ENCODE measurements at places on chromosomes 6 and 20.

DNA sequence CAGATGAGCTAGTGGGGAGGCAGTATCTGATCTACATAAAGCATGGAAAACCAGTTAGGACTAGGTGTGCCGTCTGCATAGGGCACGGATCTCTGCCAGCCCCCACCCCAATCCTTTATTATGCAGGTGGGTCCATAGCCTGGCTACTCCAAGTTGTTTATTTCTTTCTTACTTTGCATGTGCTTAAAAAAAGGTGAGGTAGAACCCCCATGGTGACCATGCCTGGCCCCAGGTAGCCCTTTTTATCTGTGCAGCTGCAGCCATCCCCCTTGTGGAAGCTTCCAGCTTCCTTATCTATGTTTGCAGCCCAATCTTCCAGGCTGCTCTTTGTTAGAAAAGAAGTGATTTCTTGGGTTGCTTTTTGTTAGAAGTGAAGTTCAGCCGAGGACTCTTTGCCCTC lies 9.0 kb upstream of the TREM2 start:
- no peak for DNase-seq

- no peak for DNase-seq
Measured at GRCh38 chr6:19032591-19033295, 645.6 kb downstream of the RNF144B start.

DNA sequence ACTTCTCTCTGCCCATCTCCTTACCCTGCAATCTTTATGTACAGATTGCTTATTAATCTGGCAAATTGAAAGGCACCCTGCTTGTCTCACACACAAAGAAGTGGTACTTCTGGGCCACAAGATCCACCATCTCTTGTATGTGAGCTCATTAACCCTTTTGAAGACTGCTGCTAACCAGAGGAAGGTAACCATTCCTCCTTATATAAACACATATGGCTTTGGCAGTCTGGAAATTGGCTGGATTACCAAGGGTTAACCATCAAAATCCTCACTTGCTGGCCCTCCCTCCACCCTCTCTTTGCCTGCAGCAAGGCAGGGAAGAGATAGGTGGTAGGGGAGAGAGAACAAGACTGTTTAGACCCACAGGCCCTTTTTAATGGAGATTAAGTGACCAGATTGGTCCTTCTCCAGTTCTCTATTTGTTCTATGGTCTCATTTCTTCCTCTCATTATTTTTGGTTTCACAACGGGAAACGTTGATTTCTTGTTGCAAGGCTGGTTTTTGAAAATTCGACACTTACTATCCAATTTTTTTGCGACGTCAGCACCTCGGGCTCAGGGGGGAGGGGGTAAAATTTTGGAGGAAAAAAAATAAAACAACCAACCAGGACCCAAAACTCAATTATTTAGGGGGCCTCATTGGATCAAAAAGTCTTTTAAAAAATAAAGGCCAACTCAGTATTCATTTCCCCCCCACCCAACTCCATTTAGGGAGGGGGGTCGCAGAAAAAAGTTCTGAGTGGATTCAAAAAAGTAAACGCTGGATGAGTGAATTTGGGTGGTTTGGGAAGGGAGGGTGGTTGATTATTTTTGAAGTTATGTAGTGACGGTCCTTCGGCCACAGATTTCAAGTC lies 859 bp downstream of the PPP1R10 start:
- DNase-seq: peak; percentile 39

DNA sequence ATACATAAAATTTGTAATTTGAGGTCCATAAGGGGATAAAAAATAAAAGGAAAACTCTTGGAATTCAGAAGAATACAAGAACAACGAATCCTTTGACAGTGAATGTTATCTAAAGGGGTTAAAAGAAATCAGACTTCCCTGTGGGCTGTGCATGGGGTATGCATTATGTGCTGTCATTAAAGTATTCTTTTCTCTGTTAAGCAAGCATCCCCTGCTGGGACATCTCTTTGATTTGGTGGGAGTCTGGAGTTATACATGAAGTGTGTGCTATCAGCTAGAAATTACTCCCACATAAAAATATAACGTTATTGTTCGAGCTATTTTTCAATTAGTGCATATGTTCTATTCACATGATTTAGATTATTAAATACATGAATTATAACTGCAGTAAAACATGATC lies 195.2 kb downstream of the CENPW start:
- peak; percentile 2 for DNase-seq

- peak; percentile 94 for DNase-seq
Measured at GRCh38 chr6:154510144-154510905, at the start of gene CNKSR3. TSS of gene CNKSR3 (minus strand) at chr6:154510685. CDS start at chr6:154510114, 571 bp downstream.

GRCh38 chr6:18293076-18293904 lies 29.0 kb upstream of the DEK start:
- DNase-seq: peak; percentile 18

- no peak for DNase-seq
Measured at GRCh38 chr20:37994512-37994911, 38.7 kb downstream of the TTI1 start.

DNA sequence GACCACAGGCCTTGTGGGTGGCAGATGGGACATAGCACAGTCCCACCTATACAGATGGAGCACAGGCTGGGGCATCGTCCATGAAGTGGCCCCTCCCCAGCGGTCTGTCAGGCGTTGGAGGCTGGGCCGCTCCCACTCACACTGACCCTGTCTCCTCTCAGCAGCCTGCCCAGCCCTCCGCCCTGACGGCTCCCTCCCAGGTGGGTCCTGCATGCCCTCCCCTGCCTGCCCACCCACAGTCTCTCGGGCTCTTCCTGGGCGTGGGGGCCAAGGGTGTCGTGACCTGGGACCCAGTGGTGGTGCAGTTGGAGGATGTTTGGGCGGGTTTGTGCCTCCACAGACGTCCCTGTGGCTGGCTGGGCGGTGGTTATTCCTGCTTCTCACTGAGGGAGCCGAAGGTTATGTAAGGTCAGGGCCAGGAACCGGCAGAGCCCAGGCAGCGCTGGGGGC lies 22.3 kb downstream of the COL20A1 start:
- no peak for DNase-seq

- DNase-seq: no peak
Measured at GRCh38 chr6:99333068-99333467, 16.4 kb downstream of the FAXC start.

DNA sequence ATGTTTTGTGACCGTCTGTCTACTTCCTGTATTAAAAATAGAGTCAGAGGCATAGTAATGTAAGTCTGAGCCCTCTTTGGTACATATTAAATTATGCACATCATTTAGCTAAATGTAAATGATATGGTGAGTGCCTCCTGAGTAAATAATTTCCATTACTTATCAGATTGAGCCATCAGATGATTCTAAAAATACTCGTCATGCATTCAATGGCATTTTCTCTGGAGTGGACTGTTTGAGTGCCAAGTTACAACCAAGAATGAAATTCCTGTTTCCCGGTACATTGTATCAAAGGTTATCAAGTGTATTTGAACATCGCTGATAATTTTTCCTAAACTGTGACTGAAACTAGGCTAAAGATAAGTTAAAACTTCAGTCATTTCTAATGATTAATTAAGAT lies 81.0 kb downstream of the AKAP7 start:
- no peak for DNase-seq

- DNase-seq: no peak
Measured at GRCh38 chr20:43096931-43097260, 92.8 kb downstream of the PTPRT start.

DNA sequence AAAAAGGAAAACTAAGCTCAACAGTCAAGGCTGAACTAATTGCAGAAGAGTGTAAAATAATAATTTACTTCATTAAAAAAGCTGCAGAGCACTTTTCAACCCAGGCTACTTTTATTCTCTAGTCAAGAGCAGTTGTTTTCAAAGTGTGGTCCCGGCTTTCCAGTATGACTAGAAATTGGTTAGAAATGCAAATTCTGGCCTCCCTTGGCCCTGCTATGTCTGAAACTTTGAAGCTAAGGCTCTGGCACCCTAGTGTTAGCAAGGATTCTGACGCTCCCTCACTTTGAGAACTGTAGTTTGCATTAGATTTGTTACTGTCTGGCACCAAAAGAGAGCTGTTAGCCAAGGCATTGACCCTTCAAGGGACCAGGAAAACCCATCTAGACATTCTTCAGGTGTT lies 9.5 kb upstream of the NXT1 start:
- DNase-seq: no peak

DNA sequence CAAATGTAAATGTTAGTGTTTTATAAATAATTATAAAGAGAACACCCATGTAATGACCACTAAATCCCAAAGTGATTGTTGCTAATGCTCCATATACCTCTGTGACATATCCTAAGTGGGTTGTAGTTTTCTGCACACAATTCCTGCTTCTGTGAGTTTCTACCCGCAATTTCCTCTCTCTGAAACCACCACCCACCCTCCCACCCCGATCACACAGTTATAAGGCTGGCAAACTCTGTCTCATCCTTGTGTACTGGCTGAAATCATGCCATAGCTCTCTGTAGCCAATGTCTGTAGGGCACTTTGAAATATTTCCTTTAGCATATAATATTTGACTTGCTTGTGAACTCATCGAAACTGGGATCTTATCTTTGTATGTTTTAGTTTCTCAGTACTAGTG lies 236.6 kb downstream of the PLCB1 start:
- DNase-seq: no peak

DNA sequence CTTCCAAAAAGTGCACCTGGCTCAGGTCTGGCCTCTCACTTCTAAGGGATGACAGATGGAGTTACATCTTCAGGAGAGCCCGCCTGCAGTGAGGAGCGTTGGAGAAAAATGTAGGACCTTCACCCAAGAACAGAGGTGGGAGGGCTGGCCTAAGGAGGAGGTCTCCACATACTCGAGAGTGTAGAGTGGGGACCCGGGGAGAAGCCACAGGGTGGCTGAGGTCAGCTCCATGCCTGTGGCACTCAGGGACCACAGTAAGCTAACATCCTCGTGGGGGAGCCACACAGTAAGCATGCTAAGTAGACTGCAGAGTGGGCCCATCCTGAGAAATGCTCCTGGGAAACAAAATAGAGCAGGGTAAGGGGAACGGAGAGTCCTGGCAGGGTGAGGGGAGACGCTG lies 24.0 kb downstream of the AAR2 start:
- no peak for DNase-seq

- no peak for DNase-seq
Measured at GRCh38 chr20:59977086-59977485, 18.9 kb downstream of the CDH26 start.

DNA sequence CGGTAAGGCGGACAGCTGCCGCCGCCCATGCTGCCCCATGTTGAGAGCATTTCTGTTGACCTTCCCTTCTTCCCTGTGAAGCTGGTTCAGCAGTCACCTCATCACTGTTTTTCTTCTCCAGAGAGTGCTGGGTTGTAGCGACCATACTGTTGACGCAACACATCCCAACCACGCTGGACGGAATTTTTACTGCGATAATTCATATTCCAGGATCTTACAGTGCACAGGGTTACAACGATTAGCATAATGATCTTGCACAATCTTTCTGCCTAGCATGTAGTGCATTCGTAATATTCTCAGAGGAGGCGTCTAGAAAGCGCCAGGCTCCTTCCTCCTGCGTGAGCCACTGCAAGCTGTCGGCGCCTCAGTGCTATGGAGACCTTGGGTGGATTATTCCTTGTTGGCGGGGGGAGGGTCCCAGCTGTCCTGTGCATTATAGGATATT lies 137.0 kb downstream of the MTHFD1L start:
- no peak for DNase-seq

- peak; percentile 53 for DNase-seq
Measured at GRCh38 chr6:5464099-5464885, 203.0 kb downstream of the FARS2 start.

GRCh38 chr20:11112832-11113231 lies 439.0 kb upstream of the JAG1 start:
- DNase-seq: peak; percentile 68

DNA sequence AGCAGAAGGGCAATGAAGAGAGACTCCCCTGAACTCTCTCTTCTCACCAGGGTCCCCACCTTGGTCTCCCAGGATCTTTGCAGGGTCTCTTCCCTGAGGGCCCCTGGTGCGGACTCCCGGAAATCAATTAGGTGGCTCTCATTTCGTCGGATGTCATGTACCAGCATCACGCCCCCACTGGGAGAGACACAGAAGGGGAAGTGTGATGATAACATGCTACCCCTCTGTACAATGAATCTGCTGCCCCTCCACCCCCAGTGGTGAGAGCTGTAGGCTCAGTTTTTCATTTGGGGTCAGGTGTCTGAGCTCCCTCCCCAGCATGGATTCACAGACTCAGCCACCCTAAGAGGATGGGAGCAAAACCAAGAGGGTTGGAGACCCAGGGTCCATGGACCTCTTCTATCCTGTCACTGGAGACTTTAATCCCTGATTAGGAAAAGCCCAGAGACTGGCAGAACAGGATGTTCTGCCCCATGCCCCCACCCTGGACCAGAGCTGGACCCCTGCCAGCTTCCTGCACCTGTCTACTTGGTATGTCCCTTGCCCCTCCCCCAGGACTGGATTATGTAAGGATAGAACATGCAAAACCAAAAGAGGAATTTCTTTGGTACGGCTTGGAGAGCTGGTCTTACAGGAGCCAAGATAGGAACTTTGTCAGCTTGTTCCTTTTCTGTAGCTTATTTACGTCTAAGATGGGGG lies 11.1 kb downstream of the GGT7 start:
- DNase-seq: no peak

DNA sequence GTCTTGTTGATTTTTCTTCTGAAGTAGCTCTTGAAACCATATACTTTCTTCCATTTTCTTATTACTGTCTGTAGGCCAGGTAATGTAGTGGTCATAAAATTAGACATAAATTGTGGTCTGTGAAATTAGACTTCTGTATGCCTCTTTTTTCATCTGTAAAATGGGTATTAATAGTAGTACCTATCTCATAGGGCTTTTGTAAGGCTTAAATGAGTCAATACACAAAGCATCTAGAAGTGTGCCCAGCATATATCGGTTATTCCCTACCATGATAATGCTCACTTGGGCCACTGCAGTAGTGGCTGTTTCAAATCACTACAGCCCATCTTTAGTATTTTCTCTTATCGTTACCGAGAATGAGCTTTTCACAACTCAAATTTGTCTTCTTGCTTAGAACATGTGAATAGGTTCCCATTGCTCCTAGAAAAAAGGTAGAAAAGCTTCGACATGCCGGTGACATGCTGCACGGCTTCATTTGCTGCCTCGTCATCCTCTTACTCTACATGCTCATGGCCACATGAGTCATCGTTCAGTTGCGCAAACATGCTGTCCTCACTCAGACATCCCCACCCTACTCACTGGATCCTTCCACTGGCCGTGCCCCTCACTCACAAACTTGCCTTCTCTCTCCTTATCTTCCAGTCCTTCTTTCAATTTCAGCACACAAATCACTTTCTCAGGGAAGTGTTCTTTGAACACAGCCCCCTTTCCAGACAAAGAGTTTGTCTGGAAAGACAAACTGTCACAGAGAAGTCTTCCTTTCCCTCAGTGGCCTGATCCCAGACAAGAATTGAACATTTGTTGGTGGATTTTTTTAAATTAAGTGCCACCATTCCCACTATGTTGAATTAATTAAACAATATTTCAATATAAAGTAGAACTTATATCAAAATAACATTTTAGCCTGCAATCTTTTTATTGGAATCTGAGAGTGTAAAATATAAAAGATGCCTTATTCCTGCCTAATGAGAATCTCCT lies 32.2 kb upstream of the ERVFRD-1 start:
- peak; percentile 82 for DNase-seq

- peak; percentile 30 for DNase-seq
Measured at GRCh38 chr6:150380256-150380655, 11.4 kb downstream of the IYD start.
